Epithelial cell of alveolus of lung (primary cell): ENCODE measurements at places on chromosomes 6 and 20. TPM values are rescaled to one million over a fixed set of nuclear protein-coding genes. Genes with fewer than 3 reads are reported as not detected.

Gene ERVFRD-1
- total RNA-seq = not detected in 2 replicates

Gene PLAGL1
- 7.2 and 20.5 TPM in 2 replicates for total RNA-seq

Gene MED20
- 19.4 and 21.3 TPM in 2 replicates for total RNA-seq

Gene BPIFB4
- total RNA-seq = not detected in 2 replicates

Gene OOEP
- total RNA-seq = 0.78 TPM in 1 of 2 replicates, not detected in the other

Gene HLA-DMB
- 4.6 TPM in 1 of 2 replicates, not detected in the other for total RNA-seq

Gene COL12A1
- total RNA-seq = 110 and 455 TPM in 2 replicates

Gene FYN
- 45.3 and 61.2 TPM in 2 replicates for total RNA-seq

Gene MAN1A1
- total RNA-seq = 25.5 and 46.0 TPM in 2 replicates

Gene ABRACL
- 22.8 and 65.9 TPM in 2 replicates for total RNA-seq

Gene TRIM10
- not detected in 2 replicates for total RNA-seq

Gene ABT1
- total RNA-seq = 15.0 and 19.6 TPM in 2 replicates

Gene C20orf202
- not detected in 2 replicates for total RNA-seq

Gene CDK19
- total RNA-seq = 8.3 and 16.6 TPM in 2 replicates

Gene MTCH1
- total RNA-seq = 189 and 265 TPM in 2 replicates

Gene RAMACL
- 0.26 and 0.96 TPM in 2 replicates for total RNA-seq

Gene BTNL2
- total RNA-seq = not detected in 2 replicates

Gene RIMS4
- not detected in 2 replicates for total RNA-seq

Gene MCCD1
- not detected in 2 replicates for total RNA-seq
